ENCODE measurements at places on chromosomes 11 and 22.

- no peak for DNase-seq
These were observed 75.4 kb upstream of the ADSL start for GRCh38 chr22:40270748-40271373.

GRCh38 chr22:49523374-49524008, 304.2 kb downstream of the BRD1 start:
- no peak for DNase-seq

DNA sequence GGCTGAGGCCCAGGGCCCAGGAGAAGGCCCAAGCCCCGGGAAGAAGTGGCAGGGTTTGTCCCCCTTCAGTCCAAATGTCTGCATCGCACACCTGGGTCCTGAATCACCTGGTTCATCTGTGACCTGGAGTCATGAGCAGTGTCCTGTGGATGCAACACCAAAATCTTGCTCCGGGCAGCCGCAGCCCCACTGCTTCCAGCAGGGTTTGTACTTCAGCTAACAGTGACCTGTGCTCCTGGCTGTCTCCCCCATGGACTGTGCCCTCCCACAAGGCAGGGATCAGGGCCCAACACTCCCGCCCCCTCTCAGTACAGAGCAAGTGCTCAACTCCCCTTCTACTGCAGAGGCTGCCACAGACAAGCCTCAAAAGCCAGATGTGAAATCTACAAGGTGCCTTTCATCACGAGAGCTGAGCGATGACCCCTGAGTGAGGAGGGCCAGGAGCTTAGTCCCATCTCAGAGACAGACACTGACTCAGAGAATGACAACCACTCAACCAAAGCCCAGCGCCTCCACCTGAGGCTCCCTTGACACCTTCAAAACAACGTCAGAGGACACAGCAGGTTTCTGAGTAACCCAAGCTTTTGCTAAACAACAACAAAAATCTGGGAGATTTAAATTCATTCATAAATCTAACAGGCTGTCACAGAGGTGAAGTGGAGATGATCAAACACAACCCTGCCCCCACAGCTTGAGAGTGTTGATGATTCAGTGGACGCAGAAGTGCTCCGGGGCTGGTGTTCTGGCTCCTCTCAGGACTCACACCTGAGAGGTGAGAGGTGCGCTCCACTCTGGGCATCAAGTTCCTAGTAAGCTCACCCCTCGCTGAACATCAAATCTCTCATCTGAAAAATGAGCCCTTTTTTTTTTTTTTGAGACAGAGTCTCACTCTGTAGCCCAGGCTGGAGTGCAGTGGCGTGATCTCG, 3.4 kb downstream of the KIAA0930 start:
- no peak for DNase-seq

DNA sequence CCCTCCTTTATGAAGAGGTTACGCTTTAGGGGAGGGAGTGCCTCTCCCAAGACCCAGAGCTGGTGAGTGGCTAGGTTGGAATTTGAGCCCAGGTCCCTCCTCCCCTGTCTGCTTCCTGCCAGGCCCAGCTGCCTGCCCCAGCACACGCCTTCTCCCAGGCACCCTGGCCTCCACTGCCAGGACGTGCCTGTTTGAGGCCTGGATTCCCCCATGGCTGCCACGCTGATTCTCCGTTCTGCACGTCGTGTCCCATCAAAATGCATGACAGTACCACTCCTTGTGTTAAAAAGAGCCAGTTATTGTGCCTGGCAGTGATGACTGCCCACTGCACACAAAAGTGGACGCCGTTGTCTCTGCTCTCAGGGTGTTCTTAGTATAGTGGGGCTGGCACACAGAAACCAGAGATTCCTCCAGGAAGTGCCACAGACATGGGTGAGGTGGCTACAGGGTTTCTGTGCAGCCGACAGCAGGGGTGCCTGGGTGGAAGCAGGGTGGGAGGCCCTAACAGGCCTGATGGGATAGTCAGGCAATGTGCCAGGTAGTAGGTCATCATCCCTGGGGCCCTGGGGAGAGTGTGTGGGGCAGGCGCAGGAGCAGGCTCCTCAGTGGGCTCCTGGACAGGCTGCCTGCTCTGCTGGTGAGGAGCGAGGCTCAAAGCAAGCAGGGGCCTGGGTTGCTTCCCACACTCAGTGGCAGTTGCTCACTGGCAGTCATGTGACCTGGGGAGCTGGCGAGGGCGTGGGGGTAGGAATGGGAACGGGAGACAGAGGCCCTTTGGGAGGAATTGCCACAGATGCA, 24.2 kb downstream of the MED15 start:
- no peak for DNase-seq

GRCh38 chr11:19777039-19777376, 64.4 kb downstream of the NAV2 start:
- no peak for DNase-seq

DNA sequence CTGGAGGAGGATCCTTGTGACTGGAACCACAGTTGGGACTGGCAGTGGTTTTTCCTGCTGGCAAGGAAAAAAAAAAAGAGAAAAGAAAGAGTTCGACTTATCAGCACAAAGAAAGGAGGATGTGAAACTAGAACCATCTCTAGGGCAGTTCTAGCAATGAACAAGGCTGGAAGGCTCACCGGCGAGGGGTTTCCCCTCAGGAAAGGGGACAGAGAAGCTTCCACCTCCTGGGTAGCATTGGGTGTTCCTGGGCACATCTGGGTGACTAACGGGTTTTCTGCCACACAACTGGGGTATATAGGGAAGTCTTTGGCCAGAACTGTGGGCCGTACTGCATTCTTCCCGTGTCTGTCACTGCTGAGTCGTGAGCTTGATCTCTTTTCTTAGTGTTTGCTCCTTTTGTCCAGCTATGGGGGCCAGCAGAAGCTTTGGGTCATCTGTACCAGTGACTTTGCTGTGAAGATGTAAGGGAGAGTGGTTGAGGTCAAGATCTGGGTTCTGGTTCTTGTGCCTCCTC, 109.4 kb upstream of the OR4B1 start:
- DNase-seq, result no peak

DNA sequence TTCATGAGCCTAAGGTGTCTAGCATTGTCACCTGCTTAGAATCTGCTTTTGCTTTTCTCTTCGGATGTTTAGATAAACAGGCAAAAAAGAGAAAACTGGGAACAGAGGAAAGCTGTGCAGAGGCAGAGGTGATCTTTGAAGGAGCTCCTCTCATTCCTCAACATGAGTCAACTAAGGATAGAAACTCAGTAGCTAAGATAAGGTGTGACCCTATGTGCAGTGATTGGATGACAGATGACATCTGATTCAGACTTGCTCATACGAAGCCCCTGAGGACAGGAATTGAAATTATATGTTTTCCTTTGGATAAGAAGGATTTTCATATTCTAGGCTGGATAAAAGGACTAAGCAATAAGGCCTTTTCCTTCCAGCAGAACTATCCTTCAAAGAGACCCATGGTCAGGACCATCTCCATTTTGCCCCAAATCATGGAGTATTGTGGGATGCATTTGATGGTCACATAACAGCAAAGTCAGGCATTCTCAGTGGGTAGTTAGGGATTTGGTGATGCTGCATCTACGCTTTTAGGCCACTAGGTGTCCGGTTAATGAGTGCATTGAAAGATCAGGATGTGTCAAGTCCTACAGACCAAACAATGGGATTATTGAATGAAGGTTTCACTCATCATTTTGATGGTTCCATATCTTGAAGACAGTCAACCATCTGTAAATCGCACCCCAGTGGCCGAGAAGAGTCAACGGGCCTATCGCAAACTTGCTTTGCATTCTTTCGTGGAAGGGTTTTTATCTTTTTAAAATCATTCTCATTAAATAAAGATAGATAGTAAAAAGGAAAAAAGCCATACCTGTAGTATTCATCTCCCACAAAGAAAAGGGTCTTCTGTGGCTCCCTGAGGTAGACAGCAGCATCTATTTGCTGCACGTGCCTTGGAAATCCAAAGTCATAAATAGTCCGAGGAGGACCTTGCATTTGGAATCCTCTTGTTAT, 32.2 kb downstream of the MMP20 start:
- no peak for DNase-seq

DNA sequence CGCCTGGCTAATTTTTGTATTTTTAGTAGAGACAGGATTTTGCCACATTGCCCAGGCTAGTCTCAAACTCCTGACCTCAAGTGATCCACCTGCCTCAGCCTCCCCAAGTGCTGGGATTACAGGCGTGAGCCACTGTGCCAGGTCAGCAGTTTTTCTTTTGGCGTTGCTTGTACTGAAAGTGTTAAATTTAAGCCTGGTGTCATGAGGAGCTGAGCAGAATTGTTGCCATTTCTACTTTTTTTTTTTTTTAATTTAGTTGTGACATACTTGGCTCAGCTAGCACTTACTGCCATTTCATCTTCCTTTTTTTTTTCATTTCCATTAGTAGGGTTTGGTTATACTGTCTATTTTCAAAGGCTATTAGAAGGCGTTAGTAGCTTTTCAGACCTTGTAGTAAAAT, 10.7 kb downstream of the TAB1 start:
- no peak for DNase-seq

- DNase-seq, result no peak
These were observed 7.0 kb upstream of the LYVE1 start for GRCh38 chr11:10575346-10576034.

GRCh38 chr11:127677660-127678425, 677.3 kb upstream of the KIRREL3 start:
- no peak for DNase-seq

- DNase-seq, result no peak
These were observed 255.1 kb upstream of the B3GAT1 start for GRCh38 chr11:134667175-134667500.

DNA sequence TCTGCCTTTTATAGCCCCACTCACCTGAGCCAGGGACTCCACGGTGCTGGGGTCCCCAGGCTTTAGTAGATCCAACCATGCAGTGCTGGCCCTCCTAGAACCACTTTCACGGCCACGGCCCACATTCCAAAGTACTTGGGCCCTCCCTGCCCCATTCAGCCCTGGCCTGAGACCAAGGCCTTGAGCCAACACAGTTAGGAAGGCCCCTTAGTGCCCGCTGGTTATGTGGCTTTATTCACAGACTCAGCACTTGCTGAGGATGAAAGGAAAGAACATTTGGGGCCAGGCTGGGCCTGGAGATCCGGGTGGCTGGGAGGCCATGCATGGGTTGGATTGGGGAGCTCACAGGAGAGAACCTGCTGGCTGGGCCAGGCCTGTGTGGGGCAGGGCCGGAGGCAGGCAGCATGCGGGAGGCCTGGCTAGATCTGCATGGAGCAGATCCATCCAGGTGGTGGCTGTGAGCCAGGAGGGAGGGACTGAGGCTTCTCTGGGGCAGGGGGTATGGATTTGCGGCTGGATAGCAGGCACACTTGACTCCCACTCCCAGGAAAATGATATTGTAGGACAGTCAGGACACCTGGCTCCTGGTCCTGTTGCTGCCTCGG, 12.6 kb downstream of the CHRM1 start:
- no peak for DNase-seq

DNA sequence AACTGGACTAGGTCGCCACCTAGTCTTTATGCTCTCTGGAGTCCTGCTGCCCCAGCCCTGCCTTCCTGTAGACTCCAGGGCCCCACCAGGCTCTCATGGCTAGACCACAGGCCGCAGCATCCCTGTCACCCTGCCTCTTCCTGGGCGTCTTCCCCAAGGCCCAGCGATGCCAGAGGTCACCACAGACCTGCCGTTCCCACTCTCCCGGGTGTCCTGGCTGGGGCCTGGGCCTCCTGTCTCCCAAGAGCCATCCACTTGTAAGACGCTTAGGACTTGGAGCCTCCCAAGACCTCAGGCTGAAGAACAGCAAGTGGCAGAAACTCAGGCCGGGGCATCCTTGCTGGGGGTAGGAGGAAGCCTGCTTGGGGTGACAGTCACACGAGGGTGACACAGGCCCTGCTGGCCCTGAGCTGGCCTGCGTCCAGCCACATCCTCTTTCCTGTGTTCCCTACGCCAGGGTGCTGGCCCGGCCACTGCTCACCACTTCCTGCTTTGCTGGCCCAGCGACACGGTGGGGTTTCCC, 2.0 kb upstream of the TCIRG1 start:
- no peak for DNase-seq

GRCh38 chr11:82267186-82267585, 466.5 kb downstream of the FAM181B start:
- no peak for DNase-seq

- no peak for DNase-seq
These were observed 726.6 kb upstream of the ARHGAP42 start for GRCh38 chr11:99960536-99960935.

DNA sequence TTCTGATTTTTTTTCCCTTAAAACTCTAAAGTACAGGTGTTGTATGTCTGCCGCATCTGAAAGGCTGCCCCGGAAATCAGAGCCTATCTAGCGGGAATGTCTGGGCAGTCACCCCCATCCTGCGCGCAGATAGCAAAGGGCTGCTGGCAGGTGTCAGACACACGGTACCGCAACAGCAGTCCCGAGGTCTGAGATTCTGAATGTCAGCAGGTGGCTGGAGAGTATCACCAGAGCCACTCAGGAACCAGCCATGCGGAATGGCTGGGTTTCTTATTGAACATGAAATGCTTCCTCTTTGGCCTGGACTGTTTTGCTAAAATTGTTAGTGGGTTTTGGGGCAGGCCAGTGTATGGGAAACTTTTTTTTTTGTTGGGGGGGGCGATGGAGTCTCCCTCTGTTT, 53.3 kb downstream of the CERK start:
- DNase-seq, result no peak
